ENCODE measurements at places on chromosomes 1 and 21. TPM values are rescaled to one million over a fixed set of nuclear protein-coding genes. Genes with fewer than 3 reads are reported as not detected.

Gene KIRREL1
- 11.3 TPM for total RNA-seq

DNA sequence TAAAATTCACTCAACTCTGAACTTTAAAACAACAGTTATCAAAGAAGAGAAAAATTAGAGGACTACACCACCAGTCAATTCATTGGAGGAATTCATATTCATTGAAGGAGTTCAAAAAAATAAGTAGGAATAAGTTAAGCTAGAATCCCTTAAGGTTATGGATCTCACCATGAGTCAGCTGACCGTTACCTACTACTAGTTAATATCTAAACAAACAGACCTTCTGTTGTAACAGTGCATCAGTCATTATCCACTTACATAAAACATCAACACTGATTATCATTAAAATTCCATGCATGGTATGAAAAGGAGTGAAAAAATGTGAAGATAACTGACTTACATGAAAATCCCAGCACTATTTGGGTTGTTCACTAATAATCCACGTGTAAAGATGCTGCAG, 44.9 kb downstream of the FOXJ3 start:
- no peak for DNase-seq

- DNase-seq: no peak
These were observed 78.9 kb downstream of the CD46 start for GRCh38 chr1:207830788-207831187.

DNA sequence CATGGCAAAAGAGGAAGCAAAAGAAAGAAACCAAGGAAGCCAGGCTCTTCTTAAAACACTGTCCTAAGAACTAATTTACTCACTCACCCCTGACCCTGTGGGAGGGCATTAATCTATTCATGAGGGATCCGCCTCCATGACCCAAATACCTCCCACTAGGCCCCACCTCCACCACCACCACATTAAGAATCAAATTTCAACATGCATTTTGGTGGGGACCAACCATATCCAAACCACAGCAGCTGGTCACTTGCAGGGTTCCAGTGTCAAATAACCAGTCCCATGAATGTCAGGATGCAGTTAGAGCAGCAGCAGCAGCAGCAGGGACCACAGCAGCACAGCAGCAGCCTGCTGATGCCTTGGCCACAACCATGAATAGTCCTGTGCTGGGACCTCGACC, 83.8 kb downstream of the ZC3H11B start:
- no peak for DNase-seq

- DNase-seq: no peak
These were observed 59.2 kb downstream of the CD34 start for GRCh38 chr1:207851696-207852095.

Gene GON4L
- total RNA-seq: 19.3 TPM

DNA sequence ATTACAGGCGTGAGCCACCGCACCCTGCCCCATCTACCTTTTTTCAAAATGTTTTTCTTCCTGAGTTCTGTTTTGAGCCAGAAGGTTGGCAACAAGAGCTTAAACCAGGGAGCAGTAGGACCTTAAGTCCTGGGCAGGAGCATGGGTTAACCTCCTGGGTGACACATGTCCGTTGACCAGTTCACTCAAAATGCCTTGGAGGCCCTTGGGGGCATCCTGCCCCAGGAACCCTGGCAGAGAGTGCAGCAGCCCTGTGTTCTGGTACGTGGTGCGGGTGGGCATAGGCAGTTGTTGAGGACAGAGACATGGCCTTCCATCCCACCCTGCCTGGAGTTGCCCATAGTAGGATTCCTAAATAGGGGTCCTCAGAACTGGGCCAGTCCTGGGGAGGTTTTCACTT, 11.6 kb downstream of the H6PD start:
- no peak for DNase-seq

DNA sequence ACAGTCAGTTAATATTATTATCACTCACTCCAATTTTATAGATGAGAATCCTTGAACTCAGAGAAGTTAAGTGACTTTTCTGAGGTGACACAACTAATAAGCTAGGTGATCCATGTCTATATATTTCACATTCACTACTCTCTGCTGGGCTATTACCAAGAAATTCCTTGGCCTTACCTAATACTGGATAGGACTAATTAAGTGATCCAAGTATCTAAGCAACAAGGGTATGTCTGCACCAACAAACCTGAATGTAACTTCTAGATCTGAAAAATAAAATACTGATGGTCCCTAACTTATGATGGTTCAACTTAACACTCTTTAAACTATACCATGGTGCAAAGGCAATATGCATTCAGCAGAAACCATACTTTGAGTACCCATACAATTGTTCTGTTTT, 14.8 kb upstream of the CASQ2 start:
- DNase-seq: no peak

Gene C1orf94
- not detected for total RNA-seq

- DNase-seq: no peak
These were observed 2.3 kb downstream of the ADGRB2 start for GRCh38 chr1:31761883-31762282.

Gene SKI
- total RNA-seq: 38.5 TPM

DNA sequence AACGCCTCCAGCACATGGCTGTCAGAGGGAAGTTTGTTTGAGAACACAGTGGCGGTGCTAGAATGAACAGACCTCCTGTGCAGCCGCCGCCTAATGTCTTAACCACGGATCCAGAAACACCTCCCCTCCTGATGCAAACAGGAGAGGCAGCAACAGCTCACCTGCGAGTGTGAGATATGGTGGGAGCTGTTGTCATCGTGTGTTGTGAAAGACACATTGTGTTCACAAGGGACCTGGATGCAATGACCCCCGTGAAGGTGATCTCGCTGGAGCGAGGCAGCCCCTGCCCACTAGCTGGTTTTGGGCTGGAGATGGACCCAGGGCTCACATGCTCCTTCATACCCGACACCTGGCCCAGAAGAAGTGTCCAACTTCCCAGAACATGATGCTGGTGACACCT, 315.3 kb upstream of the C1orf174 start:
- no peak for DNase-seq

All from Right ventricle myocardium inferior (tissue), 1 donor.